ENCODE measurements at places on chromosomes 2 and 18. TPM values are rescaled to one million over a fixed set of nuclear protein-coding genes. Genes with fewer than 3 reads are reported as not detected.

GRCh38 chr18:27843783-27844777, 332.9 kb downstream of the CDH2 start:
- H3K4me3 ChIP-seq, result no peak overlapping the region
- no peaks in the 10 kb centered on the region for H3K27me3 ChIP-seq
- H3K4me1 ChIP-seq, result no peaks in the 10 kb centered on the region
- H3K27ac ChIP-seq, result no peak overlapping the region

GRCh38 chr2:41187376-41188122, 735.7 kb upstream of the SLC8A1 start:
- H3K36me3 ChIP-seq, result no peaks in the 10 kb centered on the region
- H3K4me1 ChIP-seq, result no peaks in the 10 kb centered on the region
- no peak for DNase-seq
- H3K27me3 ChIP-seq, result no peaks in the 10 kb centered on the region
- H3K27ac ChIP-seq, result no peak overlapping the region
- H3K4me3 ChIP-seq, result no peak overlapping the region

GRCh38 chr2:105269426-105269825, 27.9 kb downstream of the GPR45 start:
- no peak overlapping the region for H3K4me3 ChIP-seq
- no peak for DNase-seq
- H3K36me3 ChIP-seq, result peaks cover 84% of the 10 kb centered on the region
- H3K27ac ChIP-seq, result no peak overlapping the region
- no peaks in the 10 kb centered on the region for H3K27me3 ChIP-seq
- no peaks in the 10 kb centered on the region for H3K4me1 ChIP-seq

GPR155 gene
- total RNA-seq, result 10.1 TPM

STK39 gene
- total RNA-seq, result 6.0 TPM
